ENCODE measurements at places on chromosomes 4 and X.
A peak's percentile ranks its signal among the peaks of the same experiment; 100 is the strongest.

GRCh38 chrX:70422851-70423341, at the start of gene GDPD2:
Gene GDPD2 (plus strand): TSS chrX:70423314. CDS start chrX:70424985, 1,671 bp downstream.
- no peak for DNase-seq

DNA sequence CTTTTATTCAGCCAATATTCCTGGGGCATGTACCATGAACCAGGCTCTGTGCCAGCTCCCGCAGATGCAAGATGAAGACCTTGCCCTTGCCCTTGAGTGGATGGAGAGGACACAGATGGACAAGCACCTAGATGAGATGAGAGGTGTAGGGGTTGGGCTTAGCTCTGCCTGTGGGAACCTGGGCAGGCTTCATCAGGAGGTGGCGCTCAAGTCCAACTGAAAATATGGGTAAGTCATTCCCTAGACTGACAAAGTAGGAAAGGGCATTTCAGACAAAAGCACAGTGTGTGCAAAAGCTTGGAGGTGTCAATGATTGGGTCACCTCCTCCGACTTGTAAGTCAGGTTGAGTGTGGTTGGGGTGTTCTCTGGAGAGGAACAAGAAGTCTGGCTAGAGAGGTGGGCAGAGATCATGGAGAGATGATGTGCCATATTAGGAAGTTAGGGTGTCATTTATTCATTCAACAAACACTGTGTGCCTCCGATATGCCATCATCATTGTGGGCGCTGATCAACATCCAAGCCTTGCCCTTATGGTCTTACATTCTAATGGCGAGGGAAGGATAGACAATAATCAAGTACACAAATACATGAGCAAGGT, 64.6 kb downstream of the ANAPC4 start:
- DNase-seq, result no peak

DNA sequence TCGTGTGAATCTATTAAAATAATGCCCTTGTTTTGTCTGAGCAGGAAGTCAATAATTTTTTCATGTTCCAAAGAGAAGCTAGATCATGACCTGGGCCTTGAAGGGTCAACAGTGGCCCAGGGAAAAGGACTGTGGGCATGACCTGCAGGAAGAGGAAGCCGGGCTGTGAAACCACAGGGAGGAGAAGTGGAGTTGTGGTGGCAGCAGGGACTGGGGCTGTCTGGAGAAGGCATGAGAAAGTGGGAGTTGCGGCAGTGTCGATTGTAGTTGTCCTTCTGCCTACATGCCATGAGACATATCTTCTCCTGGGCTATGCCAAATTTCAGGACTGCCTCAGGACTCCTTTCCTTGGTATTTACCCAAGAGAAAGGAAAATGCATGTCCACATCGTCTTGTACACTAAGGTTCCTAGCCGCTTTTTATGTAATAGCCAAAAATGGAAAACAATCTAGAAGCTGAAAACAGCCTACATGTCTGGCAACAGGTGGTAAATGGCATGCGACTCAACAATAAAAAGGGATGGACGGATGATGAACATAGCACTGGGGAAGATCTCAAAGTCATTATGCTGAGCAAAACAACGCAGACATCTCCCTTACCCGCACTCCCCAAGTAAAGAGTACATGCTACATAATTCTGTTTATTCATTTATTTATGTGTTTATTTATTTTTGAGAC, 13.6 kb upstream of the PTTG2 start:
- DNase-seq, result no peak

- DNase-seq, result no peak
These were observed 40.8 kb downstream of the STK26 start for GRCh38 chrX:132063862-132064261.

DNA sequence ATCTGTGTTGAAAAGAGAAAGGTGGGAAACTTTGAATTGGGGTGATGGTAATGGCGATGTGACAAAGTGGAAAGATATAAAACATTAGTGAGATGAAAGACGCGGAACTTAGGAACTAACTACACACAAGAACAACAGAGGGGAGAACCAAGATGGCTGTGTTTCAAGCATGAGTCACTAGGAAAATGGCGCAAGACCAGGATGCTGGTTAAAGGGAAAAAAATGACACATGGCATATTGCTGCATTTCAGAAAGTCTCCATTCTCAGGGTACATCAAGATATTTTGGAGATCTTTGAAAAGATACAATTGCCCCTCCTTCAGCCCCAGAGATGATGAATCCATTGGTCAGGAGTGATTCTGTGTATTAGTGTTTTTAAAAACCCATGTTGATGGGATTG, 164.4 kb downstream of the FBXO8 start:
- DNase-seq, result no peak

- no peak for DNase-seq
These were observed 494.5 kb downstream of the CFAP47 start for GRCh38 chrX:36414056-36414455.

GRCh38 chr4:81482326-81482725, 10.6 kb upstream of the RASGEF1B start:
- DNase-seq, result no peak

GRCh38 chr4:106032851-106033286, 137.6 kb downstream of the NPNT start:
- DNase-seq, result no peak

DNA sequence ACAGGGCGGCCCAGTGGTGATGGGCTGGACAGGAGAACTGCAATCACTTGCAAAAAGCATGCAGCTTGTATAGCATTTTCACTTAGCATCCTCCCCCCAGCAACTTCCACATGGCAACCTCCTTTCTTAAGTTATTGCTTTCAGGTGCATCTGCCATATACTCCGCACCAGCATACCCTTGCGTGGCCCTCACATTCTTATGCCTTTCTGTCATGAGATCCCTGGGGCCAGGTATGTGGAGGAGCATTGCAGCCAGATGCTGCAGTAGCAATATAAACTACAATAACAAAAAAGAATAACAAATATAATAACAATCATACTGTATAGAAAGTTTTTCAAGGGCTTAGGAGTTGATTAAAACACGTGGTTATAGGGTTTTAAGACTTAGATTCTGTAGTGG, 26.3 kb upstream of the NUDT6 start:
- no peak for DNase-seq

DNA sequence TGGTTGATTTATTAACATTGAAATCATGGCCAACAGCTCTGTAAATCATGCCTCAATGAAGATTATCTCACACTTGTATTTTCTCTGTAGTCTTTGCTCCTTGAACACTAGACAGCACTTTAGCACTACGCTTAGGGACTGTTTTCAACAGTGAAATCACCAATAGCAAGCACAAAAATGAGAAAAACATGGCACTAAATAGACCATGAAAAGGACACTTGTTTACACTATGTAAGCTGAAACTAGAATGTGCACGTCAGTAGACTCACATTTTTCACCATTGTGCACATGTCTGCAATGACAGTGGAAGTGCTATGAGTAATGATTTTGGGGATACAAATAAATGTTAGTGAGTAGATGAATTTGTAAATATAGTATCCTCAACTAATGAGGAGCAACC, 3.1 kb downstream of the BMP2K start:
- no peak for DNase-seq

DNA sequence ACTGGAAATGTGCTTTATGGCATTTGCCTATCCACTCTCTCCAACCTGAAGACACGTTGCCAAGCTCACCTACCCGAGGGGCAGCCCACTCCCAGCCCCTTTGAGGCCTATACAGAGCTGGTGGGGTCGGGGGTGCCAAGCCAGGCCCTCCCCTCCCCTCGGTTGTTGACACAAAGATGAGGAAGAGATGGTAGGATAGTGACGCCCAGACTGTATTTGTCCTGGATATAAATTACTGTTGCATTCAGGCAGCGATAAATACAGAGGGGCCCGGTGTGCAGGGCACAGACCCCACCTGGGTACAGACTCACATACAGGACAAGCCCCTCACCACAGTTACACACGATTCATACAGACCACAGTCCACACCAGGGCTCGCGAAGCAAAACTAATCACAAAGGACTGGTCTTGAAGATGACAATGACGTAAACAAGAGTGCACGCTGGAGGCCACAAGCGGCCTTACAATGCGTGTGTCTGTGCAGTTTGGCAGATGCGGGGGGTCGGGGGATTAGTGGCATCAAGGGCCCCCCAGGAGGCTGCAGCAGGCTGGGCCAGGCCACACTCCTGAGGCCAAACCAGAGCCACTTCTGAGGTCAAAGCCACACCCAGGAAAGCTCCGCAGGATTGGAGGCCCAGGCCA, 14.6 kb downstream of the DGKQ start:
- peak; percentile 56 for DNase-seq

DNA sequence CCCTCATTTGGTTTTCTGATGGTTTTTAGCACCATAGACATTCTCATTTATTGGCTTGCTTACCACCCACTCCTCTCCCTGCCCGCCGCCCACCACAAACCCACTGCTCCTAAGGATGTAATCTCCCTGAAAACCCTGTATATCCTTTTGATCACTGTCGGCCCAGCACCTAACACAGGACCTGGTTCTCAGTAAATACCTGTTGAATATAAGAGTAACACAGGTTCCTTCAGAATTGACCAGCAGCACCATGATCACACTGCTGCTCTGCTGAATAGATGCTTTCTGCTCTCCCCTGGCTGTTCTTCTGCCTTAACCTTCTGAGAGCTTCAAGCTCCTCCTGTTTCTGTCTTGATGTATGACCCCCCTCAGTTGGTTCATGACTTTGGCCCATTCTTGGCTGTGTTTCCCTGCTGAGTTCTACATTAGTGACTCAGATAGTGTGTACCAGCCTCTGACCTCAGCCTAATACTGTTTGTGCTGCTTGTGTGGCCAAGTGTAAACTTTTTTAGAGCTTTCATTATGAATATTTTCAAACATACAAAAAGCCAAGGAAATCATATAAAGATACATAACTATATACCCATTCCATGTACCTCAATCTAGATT, 265.3 kb downstream of the FRMPD4 start:
- no peak for DNase-seq

GRCh38 chr4:188295899-188296298, 156.7 kb downstream of the TRIML1 start:
- no peak for DNase-seq

DNA sequence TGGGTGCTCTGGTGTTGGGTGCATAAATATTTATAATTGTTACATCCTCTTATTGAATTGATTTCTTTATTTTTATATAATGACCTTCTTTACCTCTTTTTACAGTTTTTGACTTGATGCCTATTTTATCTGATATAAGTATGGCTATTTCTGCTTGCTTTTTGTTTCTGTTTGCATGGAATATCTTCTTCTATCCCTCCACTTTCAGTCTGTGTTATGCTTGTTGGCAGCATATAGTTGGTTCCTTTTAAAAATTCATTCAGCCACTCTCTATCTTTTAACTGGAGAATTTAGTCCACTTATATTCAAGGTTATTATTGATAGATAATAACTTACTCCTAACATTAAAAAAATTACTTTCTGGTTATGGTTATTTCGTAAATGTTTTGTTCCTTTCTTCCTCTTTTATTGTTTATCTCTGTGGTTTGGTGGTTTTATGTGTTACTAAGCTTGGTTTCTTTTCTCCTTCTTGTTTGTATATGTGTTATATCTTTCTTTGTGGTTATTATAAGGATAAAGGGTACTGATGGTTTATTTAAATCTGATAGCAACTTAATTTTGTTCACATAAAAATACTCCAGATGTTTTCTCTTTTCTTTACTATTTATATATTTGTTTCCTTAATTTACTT, 69.5 kb downstream of the IL15 start:
- DNase-seq, result no peak

DNA sequence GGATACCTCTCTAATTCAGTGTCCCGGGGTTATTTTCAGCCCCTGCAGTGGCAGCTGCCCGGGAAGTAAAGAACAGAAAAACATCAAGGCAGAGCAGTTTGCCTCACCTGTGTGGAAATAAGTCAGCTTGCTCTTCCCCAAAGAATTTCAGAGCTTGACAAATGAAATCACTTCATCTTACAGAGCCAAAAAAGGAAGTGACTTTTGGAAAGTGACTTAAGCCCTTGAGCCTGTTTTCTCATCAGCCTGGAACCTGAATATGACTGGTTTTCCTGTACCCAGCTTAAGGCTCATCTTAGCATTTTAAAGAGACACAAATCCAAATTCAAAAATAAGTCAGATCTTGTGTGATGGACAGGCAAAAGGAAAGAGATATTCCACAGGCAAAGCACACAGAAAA, 211.6 kb downstream of the RCHY1 start:
- DNase-seq, result no peak

DNA sequence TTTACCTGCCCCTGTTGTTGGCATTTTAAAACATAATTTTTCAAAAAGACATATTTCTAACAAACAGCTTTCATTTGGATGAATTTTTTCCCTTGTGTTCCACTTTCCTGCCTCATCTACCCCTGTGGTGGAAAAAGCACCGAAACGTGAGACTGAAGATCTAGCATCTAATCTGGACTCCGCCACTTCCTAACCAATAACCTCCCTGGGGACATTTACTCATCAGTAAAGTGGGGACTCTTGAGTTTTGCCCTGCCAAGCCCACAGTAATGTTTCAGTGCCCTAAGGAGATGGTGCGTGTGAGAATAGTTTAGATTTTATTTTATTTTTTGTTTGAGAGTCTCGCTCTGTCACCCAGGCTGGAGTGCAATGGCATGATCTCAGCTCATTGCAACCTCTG, 56.7 kb downstream of the ADGRG2 start:
- DNase-seq, result no peak
